ENCODE measurements at places on chromosomes 16 and 17. TPM values are rescaled to one million over a fixed set of nuclear protein-coding genes. Genes with fewer than 3 reads are reported as not detected.

DNA sequence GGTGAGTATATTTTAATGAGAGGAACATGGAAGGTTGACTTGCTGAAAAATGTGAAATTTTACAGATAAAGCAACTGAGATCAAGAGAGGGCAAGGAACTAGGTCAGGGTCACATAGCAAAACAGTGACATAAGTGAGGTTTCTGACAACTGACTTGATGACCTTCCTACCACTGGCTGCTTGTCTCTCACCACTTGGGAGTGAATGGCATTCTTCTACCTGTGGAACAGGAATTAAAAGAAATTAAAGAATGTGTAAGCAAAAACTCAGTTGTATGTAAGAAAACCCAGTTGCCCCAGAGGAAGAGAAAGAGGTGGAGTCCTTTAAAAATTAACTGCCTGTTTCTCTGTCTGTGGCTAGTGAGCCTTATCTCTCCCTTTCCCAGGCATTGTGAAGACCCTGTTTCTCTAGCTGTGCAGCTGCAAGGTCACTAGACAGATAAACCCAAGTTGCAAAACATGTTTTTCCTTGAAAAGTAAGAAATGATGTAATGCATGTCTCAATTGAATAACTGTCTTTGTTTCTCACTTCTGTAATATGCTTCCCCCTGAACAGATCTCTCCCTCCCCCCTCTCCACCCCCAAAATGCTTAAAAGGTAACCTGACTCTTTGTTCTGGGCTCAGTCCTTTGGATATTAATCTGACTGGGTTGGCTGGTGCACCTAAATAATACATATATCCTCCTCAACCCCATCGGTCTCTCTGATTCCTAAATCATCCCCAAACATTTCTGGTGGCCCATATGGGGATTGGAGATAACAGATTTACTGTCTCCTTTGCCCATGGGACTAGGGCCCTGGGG is 23.4 kb downstream of the ACSM1 start:
- DNase-seq, result no peak

UNC45B gene
- total RNA-seq, result not detected

GRCh38 chr17:55563363-55563762 is 52.1 kb upstream of the SMIM36 start:
- DNase-seq, result no peak

BICDL2 gene
- 0.20 TPM for total RNA-seq

DNA sequence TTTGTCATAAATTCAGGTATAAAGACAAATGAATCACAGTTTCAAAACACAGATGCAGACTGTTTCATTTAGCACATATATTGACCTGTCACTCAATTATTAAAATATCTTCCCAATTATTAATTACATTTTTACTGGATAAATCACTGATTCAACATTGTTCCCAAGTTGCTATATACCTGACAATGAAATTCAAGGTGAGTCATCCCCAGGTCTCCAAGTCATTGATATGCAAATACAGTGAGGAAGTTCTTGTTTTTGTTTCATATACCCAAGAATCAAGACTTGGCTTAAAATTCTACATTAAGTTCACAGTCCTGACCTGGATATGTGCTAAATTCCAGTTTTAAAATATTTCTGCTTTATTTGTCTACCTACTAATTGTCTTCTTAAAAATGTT is 599.3 kb upstream of the PSMD7 start:
- no peak for DNase-seq

CSH1 gene
- total RNA-seq, result not detected

PHKB gene
- total RNA-seq, result 26.6 TPM

DNA sequence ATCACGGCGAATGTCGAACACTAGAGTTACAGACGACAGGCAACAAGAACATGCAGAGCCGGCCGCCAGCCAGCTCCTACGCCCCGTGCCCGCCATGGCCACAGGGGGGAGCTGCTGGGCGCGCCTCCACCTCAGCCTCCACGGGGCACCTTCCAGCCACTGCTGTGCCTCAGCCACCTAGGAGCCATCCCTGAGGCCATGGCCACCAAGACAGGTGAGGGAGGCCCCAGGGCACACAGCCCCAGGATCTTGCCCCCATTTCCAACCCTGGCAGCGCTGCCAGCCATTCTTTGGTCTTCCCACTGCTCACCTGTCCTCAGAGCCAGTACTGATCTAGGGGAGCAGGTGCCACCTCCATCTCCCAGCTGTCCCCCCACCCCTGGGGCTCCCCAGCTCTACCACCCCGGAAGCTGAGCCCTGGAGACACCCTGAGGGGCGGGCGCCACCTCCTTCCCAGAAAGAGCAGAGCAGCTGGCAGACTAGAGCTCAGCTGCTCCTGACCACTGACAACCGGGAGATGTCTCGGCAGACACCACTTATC is 11.8 kb downstream of the GNPTG start:
- DNase-seq, result peak; percentile 53

DNA sequence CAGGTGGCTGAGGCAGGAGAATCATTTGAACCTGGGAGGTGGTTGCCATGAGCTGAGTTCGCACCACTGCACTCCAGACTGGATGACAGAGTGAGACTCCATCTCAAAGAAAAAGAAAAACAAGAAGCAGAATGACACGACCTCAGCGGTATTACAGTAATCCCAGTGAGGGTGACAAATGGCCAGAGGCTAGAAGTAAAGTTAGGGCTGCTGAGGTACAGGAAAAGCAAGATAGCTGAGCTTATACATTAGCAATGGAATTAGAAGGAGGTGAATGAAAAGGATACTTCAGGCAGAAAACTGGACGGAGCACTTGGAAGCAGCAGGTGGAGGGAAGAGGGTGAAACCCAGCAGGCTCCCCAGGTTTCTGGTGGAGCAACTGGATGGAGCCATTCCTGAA is 26.1 kb upstream of the AMZ2 start:
- no peak for DNase-seq

DNA sequence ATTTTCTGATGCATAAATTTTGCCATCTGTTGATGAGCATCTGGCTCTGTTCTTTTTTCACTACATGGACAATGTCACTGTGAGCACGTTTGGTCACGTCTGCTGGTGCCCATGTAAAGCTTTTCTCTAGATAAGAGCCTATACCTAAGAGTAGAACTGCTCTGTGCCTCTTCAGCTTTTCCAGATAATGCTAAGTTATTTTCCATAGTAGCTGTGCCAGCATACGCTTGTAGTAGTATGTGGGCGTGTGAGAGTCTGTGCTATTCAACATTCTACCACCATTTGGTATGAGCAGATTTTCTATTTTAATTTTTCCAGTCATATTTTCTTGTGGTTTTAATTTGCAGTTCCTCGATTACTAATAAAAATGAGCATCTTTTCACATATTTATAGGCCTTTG is 33.2 kb downstream of the VPS35L start:
- DNase-seq, result no peak

CRHR1 gene
- not detected for total RNA-seq

DNA sequence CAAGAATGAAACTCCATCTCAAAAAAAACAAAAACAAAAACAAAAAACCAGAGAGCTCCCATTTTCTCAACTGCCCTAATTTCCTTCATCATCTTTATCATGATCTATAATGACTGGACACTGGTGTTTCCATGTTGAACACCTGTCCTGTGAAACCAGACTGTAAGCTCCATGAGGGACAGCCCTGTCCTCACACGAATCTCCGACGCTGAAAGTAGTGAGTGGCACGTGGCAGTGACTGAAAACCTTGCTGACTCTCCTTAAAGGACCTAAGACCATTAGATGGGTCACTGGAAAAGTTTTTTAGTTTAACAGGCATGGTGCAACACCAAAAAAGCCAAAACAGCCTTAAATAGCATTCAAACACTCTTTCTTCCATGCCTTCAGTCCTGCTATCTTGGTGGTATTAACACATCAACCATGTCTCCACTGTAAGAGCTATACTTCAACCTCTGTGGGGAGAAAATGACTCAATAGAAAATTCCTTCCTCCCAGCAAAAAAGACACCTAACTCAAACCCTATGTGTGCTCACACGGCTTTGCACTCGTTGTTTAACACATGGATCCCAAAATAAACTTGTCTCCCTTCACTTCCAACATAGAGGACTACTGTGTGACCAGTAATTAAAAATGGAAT is 8.3 kb downstream of the AXIN2 start:
- no peak for DNase-seq

DNA sequence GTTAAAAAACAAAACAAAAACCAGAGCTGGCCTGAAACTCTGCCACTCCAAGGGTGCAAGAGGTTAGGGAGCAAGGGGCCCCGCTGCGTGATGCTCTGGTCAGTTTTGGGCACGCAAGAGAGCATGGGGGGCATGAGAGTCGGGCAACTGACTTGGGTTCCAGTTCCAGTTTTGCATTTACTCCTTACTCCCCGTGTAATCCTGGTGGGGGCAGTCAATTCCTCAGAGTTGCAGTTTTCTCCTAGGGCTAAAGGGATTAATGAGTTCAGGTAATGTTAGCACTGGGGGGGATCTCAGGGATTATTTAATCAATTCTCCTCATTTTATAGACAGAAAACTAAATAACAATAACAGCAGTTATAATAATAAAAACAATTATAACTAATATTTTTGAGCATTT is 72.9 kb upstream of the PMFBP1 start:
- no peak for DNase-seq

KRT36 gene
- total RNA-seq, result not detected

- no peak for DNase-seq
Measured at GRCh38 chr16:4673387-4674046, 19.8 kb upstream of the NUDT16L1 start.

GAS2L2 gene
- total RNA-seq, result not detected

DNA sequence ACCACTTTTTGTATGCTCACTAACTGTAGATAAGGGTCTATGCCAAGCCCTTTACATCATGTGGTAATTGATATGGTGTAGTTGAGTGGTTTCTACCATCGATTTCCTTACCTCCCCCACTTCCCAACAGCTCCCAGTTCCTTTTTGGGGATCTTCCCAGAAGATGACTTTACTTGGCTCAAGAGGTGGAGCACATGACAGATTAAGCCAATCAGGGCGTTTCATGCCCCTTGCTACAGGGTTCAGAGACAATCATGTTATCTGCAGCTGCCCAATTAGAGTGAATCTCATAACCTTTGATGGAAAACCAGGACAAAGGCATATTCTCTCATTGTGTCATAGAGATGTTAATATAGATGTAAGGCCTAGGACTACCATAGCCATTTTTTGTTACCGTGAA is 16.2 kb upstream of the BMERB1 start:
- DNase-seq, result no peak

GRCh38 chr16:27229891-27230470 is 26.7 kb downstream of the KDM8 start:
- DNase-seq, result no peak

DNA sequence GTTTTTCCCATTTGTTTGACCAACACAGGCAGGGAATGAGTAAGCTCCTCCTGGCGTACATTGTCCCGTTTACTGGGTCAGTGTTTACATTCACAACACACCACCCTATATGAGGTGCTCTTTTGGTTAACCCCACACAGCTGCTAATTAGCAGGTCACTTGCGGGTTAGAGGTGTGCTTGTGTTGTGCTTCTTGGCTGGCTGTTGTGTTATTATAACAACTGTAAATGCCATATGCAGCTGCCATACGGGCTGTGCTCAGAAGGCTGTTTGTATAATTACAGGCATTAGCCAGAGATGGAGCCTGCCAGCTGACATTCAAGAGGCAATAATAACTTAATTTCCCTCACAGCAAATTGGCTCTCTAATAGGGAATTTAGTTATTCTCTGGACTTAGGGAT is 205.1 kb upstream of the ELAC2 start:
- DNase-seq, result no peak

ZG16 gene
- total RNA-seq, result not detected

DNA sequence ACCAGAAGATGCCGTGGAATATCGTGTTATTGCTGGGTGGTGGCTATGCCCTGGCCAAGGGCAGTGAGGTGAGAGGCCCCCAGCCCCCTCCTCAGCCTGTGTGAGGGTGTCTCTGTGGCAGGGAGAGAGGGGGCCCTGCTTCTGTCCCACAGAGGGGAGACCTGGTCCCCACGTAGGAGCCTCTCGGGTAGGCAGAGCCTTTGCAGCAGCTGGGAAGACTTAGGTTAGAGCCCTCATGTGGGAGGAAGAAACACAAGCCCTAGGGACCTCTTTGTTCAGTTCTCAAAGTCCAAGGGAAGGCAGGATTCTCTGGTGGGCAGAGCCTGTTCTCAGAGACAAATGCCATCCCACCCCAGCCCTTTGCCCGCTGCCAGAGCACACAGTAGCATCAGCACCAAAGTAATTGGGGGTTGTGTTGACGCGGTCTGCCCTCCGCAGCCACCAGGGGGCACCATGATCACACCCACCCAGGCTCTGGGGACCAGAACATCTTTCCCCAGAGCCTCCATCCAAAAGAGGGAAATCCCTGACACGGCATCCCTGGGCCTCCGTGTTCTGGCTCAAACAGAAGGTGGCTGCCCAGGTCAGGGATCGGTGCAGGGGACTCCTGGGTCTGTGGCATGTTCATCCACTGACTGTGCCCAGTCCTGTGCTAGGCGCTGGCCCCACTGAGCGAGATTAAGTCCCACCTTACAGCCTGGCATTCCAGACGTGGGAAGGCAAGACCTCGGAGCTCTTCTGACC is 11.5 kb upstream of the FOXN1 start:
- peak; percentile 68 for DNase-seq

ADAM11 gene
- total RNA-seq, result 0.52 TPM

GRCh38 chr16:1713331-1713730 is 7.3 kb downstream of the MAPK8IP3 start:
- no peak for DNase-seq

DNA sequence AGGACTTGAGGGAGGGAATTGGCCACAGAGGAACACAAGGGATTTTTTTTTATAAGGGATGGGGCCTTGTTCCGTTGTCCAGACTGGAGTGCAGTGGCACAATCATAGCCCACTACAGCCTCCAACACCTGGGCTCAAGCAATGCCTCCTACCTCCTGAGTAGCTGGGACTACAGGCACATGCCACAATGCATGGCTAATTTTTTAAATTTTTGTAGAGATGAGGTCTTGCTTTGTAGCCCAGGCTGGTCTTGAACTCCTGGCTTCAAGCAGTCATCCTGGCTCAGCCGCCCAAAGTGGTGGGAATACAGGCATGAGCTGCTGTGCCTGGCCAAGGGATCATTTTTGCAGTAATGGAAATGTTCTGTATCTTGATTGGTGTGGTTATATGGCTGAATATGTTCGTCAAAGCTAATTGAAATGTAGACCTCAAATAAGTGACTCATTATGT is 56.9 kb downstream of the VMP1 start:
- no peak for DNase-seq

DNA sequence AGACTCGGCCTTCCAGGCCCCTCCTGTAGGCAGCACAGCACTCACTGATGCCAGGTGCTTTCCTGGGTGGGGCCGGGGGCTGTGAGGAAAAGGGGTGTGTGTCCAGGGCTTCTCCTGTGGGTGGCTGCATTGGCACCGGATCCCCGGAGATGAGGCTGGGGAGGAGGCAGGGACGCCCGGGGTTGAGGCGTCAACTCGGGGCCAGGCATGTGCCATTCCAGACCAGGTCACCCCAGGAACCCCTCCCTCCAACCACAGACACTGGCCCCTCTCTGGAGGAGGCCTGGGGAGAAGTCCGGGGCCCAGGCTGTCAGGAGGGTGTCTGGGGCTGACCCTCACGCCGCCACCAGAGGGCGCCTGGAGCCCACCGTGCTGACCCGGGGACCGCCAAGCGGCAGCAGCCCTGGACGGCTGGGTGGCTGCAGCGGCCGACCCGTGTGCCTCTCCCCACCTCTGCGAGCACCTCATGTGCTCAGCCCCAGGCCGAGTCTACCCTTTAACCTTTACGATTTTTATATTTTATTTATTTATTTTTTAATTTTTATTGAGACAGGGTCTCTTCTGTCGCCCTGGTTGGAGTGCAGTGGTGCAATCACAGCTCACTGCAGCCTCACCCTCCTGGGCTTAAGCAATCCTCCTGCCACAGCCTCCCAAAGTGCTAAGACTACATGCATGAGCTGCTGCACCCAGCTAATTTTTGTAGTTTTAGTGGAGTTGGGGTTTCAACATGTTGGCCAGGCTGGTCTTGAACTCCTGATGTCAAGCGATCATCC is 3.2 kb upstream of the METRN start:
- peak; percentile 67 for DNase-seq

HBA1 gene
- total RNA-seq, result not detected

- no peak for DNase-seq
Measured at GRCh38 chr17:12877953-12878669, 88.8 kb downstream of the ARHGAP44 start.
